T-helper 17 cell (primary cell): ENCODE measurements at places on chromosomes 1 and 21.

- no peak for DNase-seq
Measured at GRCh38 chr1:182724215-182724614, 39.8 kb upstream of the RGS8 start.

DNA sequence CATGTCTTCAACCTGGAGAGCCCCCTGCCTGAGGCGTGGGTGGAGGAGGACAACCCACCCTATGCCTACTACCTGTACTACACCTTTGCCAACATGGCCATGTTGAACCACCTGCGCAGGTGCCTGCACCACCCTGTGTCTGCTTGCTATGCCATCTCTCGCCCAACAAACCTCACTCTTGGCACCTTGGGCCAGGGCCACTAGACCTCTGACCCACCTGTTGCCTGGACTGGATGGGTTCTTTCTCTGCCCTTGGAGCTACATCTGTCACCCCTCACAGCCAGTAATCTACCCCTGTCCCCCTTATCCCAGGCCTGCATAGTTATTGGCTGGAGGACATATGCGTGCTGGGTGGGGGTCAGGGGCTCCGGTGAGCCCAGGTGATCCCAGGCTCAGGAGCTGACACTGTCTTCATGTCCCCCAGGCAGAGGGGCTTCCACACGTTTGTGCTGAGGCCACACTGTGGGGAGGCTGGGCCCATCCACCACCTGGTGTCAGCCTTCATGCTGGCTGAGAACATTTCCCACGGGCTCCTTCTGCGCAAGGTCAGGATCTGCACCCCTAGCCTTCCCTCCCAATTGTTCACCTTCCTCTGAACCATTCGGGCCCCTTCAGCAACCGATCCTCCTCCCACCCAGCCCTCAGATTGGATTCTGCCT, 9.9 kb downstream of the AMPD2 start:
- no peak for DNase-seq

GRCh38 chr21:34590520-34590919, 24.4 kb downstream of the RCAN1 start:
- no peak for DNase-seq

DNA sequence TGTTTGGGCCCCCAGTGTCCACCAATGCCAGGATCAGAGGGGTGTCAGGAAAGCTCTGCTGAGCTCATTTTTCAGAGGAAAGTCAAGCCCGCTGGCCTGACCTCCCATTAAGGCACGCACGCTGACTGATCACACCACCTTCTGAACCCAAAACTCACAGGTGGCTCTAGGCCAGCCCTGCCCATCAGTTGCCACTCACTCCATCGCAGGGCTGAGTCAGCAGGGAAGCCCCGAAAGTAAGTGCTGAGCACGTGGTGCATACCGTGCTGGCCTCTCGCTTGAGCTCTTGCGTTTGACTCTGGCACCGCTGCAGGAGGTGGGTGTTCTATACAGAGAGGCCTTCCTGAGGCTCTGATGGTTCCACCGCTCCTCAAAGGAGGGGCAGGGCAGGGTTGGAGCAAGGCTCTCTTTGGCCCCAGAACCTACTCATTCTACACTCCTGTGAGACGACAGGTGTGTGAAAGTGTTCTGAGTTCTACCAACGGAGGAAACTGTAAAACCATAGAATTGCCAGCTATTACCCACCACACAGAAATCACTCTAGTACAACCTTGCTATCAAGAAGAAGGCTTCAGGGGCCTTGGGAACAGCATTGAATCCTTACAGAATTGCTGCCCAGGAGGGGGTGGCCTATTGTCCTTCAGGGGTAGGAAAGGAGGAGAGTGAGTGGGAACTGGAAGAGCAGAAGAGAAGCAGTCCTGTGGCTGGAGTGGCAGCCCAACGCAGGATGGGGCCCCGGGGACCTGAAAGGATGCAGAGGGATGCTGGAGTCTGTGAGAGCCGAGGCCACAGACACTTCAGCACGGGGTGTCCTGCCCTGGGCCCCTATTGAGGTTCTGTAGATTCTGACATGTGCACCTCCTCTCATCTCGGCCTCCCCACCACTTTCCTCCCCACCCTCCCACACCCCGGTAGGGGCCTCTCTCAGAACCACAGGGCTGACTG, 214.7 kb upstream of the EDN2 start:
- DNase-seq = no peak

- DNase-seq = no peak
Measured at GRCh38 chr1:210582205-210582970, 253.7 kb downstream of the HHAT start.

DNA sequence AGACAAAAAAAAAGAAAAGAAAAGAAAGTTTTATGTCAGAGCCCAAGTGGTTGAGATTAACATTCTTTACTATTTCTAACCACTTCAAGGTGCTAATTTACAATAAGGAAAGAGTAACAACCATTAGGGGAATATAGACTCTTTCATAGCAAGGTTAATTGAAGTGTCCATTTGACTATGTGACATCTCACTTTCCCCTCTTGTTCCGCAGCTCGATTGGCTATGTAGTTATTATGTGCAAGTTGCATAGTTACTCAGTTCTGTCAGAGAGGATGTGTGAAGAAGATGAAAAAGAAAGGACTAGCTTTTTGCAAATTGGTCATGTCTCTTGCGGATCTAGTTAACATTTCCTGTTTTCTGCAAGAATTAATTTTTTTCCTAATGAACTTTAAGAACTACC, 273.7 kb downstream of the RGS7 start:
- DNase-seq = no peak

DNA sequence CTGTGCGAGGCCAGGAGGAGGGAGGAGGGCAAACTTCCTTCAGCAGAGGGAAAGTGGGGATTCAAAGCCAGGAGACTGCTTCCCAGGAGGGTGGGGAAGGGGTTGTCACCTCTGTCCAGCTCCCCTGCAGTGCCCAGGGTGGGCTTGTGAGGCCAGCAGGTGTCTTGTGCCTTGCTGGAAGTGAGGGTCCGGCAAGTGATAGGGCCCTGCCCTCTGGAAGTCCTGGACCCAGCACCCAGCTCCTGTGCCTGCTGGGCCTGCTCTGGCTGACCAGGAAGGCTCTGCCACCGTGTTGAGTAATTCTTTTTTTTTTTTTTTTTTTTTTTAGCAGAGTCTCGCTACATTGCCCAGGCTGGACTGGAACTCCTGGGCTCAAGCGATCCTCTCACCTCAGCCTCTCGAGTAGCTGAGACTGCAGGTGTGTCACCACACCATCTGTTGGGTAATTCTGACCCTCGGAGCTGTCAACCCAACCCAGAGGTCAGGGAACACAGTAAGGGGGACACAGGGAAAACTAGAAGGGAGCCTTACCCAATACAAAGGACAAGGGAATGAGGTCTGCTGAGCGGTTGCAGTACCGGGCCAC, 1.0 kb downstream of the BEST4 start:
- DNase-seq = no peak

DNA sequence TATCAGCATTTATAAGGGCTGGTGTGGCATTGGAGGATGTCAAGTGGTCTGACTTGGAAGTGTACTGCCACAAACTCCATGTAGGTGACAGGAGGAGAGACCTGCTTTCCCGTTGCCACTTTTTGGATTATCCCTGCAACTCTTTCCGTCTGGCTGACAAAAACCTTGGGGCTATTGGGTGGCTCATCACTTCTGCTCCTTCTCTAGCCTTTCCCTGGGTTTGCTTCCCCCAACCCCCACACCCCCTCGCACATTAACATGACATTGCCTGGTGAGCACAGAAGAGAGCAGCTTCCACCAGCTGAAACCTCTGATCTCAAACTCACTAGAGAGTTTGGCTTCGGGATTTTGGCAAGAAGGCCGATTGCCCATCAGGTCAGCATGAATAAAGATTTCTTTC, 39.2 kb downstream of the PROX1 start:
- DNase-seq = no peak

DNA sequence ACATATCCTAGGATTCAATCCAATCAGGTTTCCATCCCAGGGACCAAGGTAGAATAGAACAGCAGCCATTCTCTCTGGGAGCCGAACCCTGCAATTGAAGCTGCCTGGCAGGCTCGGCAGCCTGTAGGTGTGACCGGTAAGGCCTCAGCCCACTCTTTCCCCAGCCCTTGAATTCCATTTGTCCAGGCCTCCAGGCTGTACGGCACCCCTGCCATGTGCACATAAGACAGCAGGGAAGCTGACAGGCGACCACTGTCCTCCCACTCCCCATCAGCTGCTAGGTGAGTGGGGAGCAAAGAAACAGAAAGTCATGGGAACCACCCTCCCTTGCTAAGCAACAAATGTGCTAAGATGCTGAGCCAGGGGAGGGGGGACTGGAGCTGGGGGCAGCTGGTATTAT, 23.0 kb downstream of the OPTC start:
- DNase-seq = no peak

GRCh38 chr1:207959141-207959825, 48.4 kb upstream of the CD34 start:
- DNase-seq = no peak

DNA sequence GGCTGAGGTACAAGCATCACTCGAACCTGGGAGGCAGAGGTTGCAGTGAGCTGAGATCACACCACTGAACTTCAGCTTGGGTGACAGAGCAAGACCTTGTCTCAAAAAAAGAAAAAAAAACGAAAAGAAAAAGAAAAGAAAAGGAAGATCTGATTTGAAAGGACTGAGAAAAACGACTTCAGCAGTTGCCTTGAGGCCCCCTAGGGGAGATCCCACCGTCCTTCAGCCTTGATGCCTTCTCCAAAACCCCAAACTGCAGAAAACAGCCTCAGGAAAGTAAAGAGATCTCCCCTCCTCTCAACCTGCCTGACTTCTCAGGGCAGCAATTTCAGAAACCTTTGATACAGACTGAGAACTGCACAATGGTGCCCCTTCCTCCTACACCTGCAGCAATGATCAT, 50.9 kb upstream of the BCAR3 start:
- DNase-seq = no peak

DNA sequence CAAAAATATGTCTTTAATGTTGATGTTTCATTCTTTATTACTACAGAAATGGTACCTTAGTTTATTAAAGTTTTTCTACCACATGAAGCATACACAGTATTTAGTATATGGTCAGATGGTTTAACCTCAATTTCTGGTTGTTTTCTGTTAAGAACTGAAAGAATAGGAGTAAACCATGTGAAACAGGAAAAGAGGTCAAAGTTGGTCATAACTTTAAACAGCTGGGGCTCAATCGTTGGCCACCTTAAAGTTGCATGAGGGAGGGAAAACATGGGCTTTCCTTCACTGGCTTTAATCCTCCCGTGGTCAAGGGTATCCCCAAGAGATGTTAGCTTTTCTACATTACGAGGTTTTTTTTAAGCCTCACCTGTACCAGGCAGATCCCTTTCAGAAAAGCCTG, 483.3 kb upstream of the ADAMTS5 start:
- DNase-seq = no peak

- no peak for DNase-seq
Measured at GRCh38 chr21:44370027-44370735, 16.8 kb downstream of the TRPM2 start.

DNA sequence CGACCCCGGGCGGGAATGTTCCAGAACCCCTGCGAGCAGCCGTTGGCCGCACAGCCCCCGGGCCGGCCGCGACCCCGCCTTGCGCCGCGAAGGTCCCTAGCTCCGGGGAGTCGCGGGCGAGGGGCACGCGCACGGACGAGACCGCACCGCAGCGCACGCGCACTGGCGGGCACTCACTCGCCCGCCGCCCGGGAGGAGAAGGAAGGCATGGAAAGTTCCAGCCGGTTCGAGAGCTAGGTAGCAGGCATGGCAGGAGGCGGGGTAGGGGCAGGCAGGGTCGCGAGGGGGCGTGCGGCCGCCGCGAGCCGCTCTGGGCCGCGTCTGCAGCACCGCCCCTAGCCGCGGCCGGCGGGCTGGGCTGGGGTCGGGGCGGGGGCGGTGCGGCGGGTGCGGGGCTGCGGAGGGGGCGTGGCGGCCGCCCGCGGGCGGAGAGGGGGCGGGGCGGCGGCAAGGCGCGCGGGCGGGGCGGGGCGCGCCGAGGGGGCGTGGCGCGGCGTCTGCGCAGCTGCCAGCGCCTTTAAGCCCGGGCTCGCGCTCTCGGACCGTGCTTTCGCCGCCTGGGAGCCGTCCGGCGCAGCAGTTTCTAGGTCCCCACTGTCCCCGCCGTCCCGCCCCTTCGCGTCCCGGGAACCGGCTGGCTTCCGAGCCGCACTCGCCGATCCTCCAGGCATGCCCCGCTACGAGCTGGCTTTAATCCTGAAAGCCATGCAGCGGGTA, at the start of the genes MRPS6 and SLC5A3:
Gene MRPS6, plus strand, starts transcription at position 547 of the 717 bp plus-strand sequence. Its CDS starts 123 bp downstream, at position 670.
Gene SLC5A3, plus strand, starts transcription at position 547 of the 717 bp plus-strand sequence. CDS start 21,621 bp downstream, outside the sequence.
- peak; percentile 82 for DNase-seq

- no peak for DNase-seq
Measured at GRCh38 chr1:62962901-62963776, 179.2 kb downstream of the ATG4C start.

GRCh38 chr1:60973668-60974067, 108.7 kb upstream of the NFIA start:
- no peak for DNase-seq

GRCh38 chr1:111488669-111489068, 14.8 kb downstream of the ADORA3 start:
- DNase-seq = no peak

DNA sequence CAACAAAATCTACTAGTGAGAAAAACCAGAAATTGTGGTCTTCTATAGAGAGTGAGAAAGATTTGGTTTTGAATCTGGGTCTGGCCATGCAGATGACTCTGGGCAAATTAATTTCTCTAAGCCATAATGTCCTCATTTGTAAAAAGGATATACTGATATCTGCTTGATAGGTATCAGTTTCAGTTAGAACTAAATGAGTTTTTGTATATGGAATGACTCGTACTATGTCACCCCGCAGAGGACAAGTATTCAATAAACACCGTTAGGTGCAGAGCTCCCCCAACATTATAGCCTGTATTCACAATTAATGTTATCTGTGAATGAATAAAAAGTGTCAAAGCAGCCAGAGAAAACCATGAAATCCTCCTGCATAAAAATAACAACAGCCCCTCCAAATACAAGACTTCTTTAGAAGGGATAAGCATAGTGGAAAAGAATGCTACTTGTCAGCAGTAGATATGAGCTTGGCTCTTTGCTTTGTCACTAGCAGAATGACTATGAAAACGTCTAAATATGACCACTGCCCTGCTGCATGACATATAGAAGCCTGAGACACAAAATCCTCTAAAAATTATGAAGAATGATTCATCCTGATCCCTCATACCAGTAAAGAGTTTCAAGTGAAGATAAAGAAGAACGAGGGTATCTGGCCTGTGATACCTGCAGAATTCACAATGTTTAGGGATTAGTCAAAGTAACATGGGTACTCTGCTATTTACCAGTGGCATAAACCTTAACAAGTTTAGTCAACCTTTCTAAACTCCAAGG, 17.8 kb downstream of the SCAF4 start:
- no peak for DNase-seq

DNA sequence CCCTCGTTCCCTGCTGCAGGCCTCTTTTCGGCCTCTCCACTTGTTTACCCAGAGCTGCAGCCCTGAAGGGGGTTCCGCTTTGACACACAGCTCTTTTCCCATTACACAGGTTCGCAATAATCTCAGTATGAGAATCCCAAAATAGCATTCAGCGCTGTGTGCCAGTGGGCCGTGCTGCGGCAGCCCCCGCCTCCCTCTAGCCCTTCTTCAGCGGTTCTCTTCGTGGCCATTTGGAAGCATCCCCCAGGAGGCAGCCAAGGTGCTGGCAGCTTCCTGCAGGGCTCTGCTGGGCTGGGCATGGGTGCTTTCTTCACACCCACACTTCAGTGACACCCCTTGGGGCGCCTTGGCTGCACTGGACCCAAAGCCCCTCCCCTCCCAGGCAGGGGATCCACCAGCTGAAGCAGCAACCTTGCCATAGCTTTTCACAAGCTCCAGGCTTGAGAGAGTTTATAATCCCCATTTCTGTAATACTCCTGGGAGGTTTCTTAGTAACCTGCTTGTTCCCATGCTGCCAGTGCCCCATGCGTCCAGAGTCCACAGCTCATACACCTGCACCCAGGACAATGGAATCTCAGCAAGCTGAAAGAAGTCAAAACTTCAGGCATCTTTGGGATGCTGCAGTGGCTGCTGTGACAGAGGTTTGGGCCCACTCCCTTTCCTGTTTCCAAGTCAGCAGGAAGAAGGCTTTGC, 8.1 kb downstream of the NCF2 start:
- no peak for DNase-seq

GRCh38 chr1:70874063-70874462, 173.6 kb downstream of the PTGER3 start:
- DNase-seq = no peak
